Hippocampal formation (tissue), 2 donors: ENCODE measurements at places on chromosomes 11 and 22.

DNA sequence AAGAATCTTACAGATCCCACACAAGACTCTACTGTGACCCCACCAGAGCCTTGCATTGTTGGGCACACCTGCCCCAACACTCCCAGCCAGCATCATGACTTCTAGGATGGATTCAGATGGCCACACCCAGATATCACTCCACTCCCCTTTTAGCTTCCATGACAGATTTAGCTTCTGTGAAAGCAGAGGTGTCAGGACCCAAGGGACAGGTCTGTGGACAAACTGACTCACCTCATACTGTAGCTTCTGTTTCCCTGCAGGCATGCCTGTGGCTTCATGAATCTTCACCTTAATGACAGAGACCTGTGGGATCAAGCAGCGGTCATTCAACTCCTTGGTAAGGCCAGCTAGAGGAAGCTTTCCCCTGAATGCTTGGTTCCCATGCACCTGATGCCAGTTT lies 8.5 kb upstream of the TBC1D10A start:
- no peak for DNase-seq

DNA sequence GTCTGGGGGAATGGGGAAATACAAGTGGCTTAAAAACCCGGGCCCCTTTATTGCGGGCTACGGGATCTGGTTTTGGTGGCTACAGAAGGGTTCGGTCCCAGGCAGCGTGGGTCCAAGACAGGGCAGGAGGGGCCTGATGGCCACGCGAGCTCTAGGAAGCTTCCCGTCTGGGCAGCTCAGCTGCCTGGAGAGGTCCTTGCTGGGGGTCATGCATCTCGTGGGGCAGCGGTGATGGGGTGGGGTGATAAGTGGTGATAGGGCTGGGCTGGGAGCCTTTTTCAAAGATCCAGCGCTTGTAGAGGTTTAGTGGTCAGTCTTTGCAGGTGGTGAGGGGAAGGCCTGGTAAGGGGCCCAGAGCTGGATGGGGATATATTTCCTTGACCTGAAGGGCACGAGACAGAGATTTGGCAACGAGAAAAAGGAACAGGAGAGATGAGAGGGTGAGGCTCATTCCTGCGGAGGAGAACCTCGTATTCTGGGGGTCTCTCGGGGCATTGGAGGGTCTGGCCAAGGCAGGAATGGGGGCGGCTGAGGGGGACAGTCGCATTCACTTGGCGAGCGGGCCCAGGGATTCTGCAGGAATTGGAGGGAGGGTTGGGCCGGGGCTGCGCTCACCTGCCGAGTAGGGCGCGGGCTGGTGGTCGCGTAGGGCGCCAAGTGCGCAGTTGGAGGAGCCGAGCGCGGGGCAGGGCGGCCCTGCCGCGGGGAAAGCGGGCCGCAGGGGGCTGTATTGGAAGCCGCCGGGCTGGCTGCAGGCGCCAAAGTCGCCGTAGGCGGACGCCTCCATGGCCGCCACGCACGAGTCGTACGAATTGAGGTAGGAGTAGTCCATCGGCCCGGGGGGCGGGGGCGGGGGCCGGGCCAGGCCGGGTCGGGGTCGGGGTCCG lies 560 bp downstream of the PHOX2A start:
- no peak for DNase-seq

- DNase-seq: peak; percentile 91
Observed at GRCh38 chr22:18044548-18045271, 20.3 kb upstream of the MICAL3 start.

DNA sequence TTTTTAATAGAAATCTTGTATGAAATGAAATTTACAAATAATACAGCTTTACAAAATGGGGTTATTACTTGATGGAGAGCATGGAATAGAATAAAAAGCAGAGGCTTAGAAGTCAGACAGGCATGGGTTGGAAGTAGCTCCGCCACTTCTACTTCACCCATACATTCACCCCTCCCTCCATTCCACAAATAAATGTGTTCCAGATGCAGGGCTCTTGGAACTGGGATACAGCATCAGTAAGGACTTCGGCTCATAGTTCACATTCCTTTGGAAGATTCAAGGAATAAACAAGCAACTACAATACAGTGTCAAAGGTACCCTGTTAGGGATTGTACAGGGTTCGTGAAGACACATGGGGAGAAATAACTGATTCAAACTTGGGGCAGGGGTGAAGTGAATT lies 156.8 kb downstream of the WNT11 start:
- DNase-seq: no peak

DNA sequence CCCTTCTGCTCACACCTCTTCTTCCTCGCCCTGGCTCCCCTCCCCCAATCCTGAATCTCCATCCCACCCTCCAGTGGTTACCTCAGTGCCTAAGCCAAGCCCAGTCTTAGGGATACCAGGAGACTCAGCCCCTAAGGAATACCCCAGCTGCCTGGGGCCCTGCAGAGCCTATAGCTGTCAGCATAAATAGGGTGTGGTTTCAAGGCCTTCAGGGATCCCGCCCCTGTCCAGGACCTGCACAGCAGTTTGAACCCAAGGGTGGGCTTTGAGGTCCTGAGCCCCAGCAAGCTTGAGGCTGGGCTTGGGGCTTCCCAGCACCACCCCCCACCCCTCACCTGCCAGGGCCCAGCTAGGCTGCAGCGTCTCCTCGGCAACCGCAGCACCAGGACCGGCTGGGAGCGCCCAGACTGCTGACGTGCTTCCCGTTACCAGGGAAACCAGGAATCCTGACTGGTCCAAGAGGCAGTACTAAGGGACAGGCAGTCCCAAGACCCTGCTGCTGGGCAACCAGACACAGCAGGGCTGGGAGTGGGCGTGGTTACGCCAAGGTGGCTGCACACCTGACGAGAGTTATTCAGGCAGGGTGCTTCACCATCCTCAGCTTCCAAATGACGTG lies 13.7 kb downstream of the APBB1 start:
- peak; percentile 42 for DNase-seq

GRCh38 chr11:15754221-15754620 lies 602.1 kb downstream of the SOX6 start:
- DNase-seq: no peak

DNA sequence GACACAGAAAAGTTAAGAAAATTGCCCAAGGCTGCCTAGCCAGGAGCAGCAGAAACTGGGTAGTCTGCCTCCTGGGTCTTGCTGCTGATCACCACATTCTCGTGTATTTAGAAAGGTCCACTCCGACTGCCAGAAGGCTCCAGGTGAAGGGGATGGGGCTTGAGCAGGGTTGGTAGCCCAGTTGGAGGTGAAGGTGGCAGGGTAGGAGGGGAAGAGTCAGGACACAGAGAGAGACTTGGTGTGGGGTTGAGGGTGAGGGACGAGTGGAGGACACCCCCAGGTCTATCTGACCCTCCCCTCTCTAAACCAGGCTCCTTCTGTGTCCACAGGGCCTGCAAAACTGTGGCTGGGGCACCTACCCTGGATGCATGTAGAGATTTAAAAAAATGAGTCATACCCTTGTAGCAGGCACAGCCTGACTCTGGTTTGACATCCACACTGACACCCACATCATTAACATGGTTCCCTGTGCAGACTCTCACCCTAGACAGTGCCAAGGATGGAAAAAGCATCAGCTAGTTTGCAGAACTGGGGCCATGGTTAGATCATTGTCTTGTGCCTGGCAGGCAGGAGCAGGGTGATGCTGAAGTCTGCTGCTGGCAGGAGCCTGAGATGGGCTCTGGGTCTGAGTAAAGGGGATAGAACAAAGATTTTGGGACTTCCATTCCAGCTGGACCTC lies 273.2 kb downstream of the TENM4 start:
- DNase-seq: no peak

DNA sequence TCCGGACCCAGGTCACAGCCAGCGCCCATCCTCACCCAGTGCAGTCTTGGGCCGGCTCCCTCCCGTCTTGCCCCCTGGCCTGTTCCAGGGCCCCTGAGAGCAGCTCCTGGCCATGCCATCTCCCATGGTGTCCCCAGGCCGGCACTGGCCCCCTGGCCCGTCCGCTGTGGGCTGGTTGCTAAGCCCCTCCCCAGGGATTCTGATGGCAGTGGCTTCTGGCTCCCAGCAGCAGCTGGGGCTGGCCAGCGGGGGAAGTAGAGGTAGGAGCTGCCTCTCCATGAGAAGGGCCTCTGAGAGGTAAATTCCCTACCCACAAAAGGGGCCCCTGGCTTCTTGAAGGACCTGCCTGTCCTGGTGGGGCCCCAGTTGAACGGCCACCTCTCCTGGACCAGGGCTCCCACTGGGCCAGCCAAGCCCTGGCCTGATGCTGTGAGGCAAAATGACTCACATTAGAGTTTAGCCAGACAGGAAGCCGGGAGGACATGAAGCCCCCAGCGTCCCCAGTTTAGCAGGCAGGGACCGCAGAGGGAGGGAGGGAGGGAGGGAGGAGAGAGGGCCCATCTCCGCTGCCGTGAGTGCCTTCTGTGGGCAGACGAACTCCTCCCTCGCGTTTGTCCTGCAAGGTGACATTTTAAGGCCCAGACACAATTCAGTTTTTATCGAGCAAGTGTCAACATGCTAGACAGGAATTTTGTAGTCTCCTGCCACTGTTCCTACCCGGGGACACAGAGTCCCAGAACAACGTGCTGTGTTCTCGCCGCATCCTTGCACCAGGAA lies 32.9 kb upstream of the GAL start:
- DNase-seq: no peak

DNA sequence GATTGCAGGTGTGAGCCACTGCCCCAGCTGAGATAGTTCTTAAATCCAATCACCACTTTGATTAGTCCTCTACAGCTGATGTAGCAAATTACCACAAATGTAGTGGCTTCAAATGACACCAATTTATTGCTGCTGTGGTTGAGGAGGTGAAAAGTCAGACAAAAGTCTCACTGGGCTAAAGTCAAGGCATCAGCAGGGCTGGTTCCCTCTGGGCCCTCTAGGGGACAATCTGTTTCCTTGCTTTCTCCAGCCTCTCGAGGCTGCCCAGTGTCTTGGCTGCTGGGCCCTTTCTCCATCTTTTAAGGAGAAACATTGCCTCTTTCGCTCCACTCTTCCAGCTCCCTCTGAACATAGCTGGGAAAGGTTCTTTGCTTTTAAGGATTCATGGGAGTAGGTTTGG lies 50.5 kb upstream of the SHANK2 start:
- DNase-seq: no peak

GRCh38 chr11:46006418-46007070 lies 84.1 kb downstream of the LARGE2 start:
- DNase-seq: no peak

- DNase-seq: no peak
Observed at GRCh38 chr22:41801147-41801819, 804 bp downstream of the CCDC134 start.

GRCh38 chr11:69009441-69010211 lies 3.4 kb downstream of the MRGPRF start:
- DNase-seq: no peak

DNA sequence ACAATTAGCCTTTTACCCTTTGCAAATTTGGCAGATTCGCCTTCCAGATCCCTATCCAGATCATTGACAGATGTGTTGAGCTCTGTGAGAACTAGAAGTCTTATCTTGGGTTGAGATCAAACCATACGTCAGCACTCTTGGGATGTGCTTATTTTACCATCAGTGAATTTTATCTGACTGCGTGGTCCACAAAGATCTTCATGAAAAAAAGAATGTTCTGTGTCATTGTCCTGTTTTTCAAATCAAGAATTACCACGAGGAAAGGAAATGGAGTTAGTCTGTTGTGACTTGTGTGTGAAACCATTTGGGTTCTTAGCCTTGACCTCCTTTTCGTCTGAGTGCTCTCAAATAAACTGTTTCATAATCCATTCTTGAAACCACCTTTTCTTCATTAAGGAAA lies 86.2 kb upstream of the SORL1-AS1 start:
- no peak for DNase-seq

DNA sequence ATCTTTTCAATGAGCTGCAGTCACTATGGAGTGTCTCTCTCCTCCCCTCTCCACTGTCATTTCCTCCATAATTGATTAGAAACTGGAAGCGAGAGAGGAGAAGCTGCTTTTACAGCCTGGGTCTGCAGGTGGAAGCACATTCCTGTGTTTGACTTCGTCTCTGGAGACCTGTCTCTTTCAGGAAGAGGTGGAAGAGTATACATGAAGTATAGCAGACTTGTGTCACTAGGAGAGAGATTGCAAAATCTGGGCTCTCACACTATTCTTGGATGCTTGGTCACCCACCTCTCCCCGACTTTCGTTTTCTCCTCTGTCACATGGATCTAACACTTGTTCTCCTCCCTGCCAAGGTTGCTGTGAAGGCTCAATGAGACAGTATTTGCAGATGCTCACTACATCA lies 323.3 kb downstream of the NTM start:
- no peak for DNase-seq

DNA sequence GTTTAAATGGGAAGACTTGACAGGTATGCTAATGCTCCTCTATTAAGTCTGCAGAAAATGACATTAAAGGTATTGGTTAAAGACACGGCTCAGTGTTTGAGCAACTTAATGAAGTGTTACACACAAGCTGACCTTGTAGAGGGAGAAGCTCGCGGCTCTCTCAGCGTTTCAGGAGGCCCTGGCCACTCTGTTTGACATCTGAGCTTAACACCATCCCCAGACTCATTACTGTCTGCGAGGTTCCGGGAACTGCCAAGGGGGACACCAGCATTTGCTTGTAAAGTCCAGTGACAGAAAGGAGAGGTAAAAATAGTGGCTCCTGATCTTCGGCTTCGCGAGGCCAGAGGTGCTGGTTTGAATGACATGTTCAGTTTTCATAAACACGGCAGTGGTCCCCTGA lies 540.7 kb upstream of the CADM1 start:
- no peak for DNase-seq

- DNase-seq: no peak
Observed at GRCh38 chr22:43180670-43181069, 6.3 kb downstream of the TTLL12 start.

DNA sequence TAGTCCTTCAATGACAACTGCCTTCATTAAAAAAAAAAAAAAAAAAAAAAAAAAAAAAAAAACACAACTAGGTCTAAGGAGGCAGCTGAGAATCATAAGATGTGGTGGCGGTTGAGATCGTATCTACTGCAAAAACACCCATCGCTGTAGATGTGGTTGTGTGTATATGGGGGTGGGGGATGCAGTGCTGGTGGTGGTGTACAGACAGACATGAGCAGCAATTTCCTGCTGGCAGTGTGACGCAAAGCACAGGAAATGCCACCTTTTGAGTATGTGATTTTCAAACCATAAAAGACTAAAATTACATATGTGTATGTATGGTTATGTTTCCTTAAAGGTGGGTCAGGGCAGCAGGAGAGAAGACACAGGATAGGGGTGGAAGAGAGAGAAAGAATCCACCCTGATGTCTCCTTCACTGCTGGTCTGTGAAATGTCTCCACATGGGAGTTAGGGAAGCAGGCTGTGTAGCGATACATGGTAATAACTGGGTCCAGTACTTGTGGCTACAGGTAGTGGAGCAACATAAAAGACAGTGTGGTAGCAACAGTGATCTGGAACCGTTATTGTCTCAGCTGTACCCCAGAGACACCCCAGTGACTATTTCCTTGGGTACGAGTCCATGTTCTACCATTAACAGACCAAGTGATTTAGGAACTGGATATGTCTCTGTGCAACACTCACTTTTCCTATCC lies 57.9 kb downstream of the SYTL2 start:
- DNase-seq: no peak

GRCh38 chr11:20874358-20874757 lies 205.0 kb downstream of the NELL1 start:
- DNase-seq: no peak

DNA sequence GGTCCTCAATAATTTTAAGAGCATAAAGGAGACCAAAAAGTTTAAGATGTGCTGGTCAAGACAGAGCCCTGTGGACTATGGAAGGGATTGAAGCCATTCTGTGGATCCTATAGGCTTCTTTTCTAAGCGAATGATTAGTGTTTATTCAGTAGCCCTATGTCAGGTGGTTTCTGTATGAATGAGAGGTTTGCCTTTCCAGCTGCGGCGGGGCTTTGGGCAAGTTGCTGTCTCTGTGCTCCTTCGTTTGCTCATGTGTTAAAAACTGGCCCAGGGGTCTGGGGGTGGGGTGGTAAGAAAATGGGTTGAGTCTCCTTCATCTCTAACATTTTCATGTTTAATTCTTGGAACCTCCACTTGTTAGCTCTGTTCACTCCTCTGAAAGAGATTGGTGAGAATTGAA lies 105.3 kb downstream of the PTPRJ start:
- DNase-seq: no peak
